ENCODE measurements at places on chromosomes 2 and 18. TPM values are rescaled to one million over a fixed set of nuclear protein-coding genes. Genes with fewer than 3 reads are reported as not detected.

- no peak overlapping the region for H3K4me3 ChIP-seq
- no peaks in the 10 kb centered on the region for H3K36me3 ChIP-seq
- no peak overlapping the region for H3K27ac ChIP-seq
- no peaks in the 10 kb centered on the region for H3K4me1 ChIP-seq
- no peaks in the 10 kb centered on the region for H3K27me3 ChIP-seq
Observed at GRCh38 chr18:47632970-47633635, 297.4 kb downstream of the SMAD2 start.

GRCh38 chr2:177905640-177906039 lies 166.9 kb downstream of the PDE11A start:
- no peak overlapping the region for H3K27ac ChIP-seq
- DNase-seq, result no peak
- H3K4me1 ChIP-seq, result no peaks in the 10 kb centered on the region
- no peaks in the 10 kb centered on the region for H3K36me3 ChIP-seq
- no peak overlapping the region for H3K4me3 ChIP-seq

DNA sequence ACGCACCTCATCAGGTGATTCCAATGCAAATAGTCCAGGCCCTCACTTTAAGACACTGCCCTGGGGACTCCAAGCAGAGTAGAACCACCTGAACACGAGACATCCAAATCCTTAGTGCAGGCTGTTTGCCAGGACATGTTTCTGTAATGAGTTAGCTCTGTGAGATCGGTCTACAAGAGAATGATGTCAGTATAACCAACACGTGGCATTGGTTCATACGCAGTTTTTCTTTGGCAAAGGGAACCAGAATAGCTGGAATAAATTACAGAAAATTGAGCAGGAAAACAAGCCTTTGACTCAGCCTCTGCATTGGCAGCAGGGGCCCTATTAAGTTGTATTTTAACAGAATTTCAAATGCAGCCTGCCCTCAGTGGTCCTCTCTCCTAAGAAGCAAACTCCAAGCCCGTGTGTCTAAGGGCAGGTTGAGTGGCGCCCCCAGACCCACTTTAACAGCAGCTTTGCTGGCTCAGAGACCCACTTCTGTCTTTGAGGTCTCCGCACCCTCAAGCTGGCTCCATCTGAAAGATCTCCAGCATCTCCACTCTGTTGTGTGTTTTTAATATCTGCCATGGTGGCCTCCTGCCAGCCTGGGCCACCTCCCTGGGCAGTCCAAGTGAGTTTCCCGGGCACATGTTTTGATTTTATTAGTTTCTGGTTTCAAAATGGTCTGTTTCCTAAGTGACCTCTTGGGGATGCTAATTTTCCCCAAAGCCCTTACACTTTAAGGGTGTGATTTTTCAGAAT lies 61.3 kb downstream of the ALPK2 start:
- no peak overlapping the region for H3K4me3 ChIP-seq
- H3K4me1 ChIP-seq, result peaks cover 28% of the 10 kb centered on the region
- H3K36me3 ChIP-seq, result no peaks in the 10 kb centered on the region

DNA sequence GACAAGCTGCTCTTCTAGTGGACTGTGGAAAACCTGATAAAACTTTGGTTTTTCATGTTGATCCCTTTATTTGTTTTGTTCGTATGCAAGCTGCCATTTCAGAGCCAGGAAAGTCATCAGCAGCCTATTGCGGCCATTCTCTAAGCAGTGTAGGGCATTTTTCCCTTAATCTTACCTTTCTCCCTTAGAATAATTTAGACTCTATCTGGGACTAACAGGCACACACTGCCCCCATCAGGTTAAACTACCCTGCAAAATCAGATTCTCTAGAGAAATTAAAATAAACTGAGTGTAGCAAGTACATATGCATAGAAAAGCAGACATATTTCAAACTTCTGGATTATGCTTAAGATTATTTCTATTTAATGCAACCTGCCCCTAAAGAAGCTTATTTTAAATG lies 347.5 kb downstream of the METTL4 start:
- no peaks in the 10 kb centered on the region for H3K4me1 ChIP-seq
- no peaks in the 10 kb centered on the region for H3K36me3 ChIP-seq
- no peak overlapping the region for H3K4me3 ChIP-seq
- DNase-seq, result no peak
- H3K27ac ChIP-seq, result no peak overlapping the region

- H3K27me3 ChIP-seq, result no peaks in the 10 kb centered on the region
Observed at GRCh38 chr2:224650815-224651439, 65.2 kb downstream of the CCDC195 start.

DNA sequence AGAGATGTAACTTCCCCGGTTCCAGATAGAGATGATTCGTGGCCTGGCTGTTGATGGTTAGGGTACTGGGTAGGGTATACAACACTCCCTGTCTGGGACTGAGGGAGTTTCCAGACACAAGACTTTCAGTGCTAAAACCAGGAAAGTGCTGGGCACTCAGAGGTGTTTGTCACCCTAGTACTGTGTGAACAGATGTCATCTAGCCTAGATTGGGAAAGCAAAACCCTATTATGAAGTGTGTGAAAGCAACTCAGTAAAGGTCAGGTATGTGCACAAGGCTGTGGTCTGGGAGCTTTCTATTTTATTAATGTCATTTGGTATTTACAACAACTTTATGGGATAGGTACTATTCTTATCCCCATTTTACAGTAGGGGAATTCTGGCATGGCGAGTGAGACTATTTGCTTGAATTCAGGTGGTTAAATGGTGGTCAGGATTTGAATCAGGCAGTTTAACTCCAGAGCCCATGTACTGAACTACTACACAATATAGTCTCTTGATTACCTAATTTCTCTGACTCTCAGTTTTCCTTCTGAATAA lies 2.6 kb downstream of the BZW1 start:
- peaks cover 5% of the 10 kb centered on the region for H3K36me3 ChIP-seq
- DNase-seq, result peak; percentile 51
- H3K4me1 ChIP-seq, result peaks cover 19% of the 10 kb centered on the region
- peak overlapping the region; percentile 88 for H3K4me3 ChIP-seq

- DNase-seq, result no peak
- H3K36me3 ChIP-seq, result no peaks in the 10 kb centered on the region
- no peak overlapping the region for H3K4me3 ChIP-seq
- H3K4me1 ChIP-seq, result peaks cover 14% of the 10 kb centered on the region
- H3K27me3 ChIP-seq, result no peaks in the 10 kb centered on the region
- H3K27ac ChIP-seq, result no peak overlapping the region
Observed at GRCh38 chr2:191174442-191174841, 23.6 kb upstream of the STAT4 start.

DNA sequence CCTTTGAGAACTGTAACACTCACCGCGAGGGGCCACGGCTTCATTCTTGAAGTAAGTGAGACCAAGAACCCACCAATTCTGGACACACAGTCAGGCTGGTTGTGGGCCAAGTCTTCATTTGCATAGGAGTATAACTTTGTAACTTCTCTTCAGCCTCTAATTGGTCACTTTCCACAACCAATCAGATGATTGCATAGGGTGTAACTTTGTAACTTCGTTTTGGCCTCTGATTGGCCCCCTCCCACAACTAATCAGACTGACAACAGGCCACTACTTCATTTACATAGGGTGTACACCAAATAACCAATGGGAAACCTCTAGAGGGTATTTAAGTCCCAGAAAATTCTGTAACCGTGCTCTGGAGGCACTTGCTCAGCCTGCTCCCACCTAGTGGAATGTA lies 77.5 kb upstream of the TCF4 start:
- no peak overlapping the region for H3K4me3 ChIP-seq
- DNase-seq, result no peak
- no peaks in the 10 kb centered on the region for H3K36me3 ChIP-seq
- H3K27me3 ChIP-seq, result no peaks in the 10 kb centered on the region

GRCh38 chr2:101396316-101396717 lies 9.0 kb upstream of the CREG2 start:
- no peak overlapping the region for H3K27ac ChIP-seq
- no peak overlapping the region for H3K4me3 ChIP-seq
- H3K36me3 ChIP-seq, result no peaks in the 10 kb centered on the region
- no peaks in the 10 kb centered on the region for H3K4me1 ChIP-seq
- no peak for DNase-seq

DNA sequence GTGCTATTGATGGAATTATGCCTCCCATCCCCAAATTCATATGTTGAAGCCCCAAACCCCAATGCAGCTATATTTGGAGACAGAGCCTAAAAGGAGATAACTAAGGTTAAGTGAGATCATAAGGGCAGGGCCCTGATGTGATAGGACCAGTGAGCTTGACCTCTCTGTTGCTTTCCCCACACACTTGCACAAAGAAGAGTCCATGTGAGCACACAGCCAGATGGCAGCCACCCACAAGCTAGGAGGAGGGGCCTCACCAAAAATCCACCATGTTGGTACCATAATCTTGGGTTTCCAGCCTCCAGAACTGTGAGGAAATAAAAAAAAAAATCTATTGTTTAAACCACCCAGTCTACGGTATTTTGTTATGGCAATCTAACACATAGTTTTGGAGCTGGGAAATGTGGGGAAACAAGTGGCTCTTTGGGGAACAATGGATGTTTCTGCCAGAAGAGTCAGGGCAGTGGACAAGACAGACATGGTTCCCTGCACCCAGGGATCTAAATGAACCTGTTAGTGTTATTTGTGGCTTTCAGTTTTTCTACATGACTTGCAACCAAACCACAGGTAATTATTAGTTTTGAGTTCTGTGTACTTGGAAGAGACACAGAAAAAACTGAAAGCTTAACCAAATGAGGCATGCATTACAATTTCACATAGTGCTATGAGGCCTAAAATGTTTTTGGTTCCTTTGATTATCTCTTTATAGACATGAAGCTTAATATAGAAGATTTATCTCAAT lies 259.1 kb downstream of the LTBP1 start:
- H3K4me3 ChIP-seq, result no peak overlapping the region
- peaks cover 15% of the 10 kb centered on the region for H3K4me1 ChIP-seq
- DNase-seq, result peak; percentile 73
- H3K27me3 ChIP-seq, result no peaks in the 10 kb centered on the region

The MYOM1 gene
- 1.1 TPM for total RNA-seq

The DCDC2C gene
- not detected for total RNA-seq

The CD207 gene
- total RNA-seq, result not detected

The PFN4 gene
- total RNA-seq, result 1.4 TPM

The RBFA gene
- total RNA-seq, result 41.2 TPM
